ENCODE measurements at places on chromosomes 5 and 9.

GRCh38 chr5:129241755-129242154 lies 147.2 kb downstream of the ISOC1 start:
- DNase-seq: no peak

DNA sequence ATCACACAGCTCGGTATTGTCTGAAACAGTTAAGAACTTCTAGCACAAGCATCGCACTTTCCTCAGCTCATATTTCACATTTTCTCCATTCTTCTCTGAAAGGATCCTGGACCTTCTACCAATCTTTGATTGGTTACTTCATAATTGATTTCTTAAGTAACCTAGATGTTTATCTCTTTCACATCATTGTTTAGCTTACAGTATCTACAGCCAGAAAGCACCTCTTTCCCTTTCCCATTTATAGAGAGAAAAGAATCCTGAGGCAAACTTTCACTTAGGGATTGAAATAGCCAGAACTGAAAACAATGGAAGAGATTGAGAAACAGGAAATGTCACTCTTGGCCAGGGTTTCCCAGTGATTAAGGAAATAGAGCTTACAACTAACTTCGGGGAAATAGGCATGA lies 2.5 kb downstream of the IL33 start:
- no peak for DNase-seq

GRCh38 chr9:17166346-17166745 lies 31.5 kb downstream of the CNTLN start:
- no peak for DNase-seq

DNA sequence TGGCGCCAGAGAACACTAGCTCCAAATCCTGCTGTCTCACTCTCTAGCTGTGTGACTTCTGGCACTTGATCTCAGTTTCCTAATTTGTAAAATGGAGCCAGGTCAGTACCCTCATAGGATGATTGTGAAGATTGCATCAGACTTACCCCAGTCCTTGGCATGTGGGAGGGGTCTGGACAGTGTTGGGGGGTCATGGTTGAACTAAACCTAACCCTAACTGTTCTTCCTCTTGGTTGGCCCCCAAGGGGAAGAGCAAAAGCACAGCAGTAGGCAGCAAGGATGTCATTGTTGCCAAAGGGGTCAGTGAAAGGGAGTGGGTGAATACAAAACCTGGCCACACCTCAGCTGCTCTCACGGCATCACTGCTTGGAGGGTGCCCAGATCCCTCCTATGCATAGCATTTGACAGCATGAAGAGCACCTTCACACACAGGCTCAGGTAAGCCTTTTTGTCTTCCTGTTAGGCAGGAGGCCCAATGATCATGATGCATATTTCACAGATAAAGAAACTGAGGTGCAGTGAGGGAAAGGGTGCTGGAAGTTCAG lies 15.7 kb upstream of the CXCL14 start:
- no peak for DNase-seq

- no peak for DNase-seq
Observed at GRCh38 chr5:136425921-136426320, 60.6 kb upstream of the TRPC7 start.

DNA sequence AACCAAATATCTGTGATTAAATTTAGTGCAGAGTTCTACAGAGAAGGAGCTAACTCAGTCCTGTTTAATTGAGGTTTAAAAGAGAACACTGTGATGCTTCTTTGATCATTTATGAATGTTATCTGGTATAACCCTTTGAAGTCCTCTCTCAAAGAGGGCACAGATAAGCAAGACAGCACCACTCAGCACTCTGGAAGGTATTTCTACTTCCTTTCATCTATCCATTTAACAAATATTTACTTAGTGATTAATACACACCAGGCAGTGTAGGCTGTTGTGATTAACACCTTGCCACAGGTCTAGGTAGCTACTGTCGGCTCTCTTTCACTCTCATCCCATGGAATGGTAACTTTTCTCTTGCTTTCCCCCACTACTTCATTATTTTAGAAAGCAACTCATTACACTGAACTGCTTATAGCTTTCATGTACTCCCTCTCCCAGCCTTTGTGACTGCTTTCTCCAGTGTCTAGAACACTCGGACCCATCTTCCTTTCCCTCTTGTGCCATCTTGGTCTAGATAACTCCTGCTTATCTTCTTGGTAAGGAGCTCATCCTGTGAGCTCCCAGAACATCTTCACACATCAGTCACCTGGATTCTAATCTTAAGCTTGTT lies 54.7 kb downstream of the GLDC start:
- no peak for DNase-seq

GRCh38 chr5:31106691-31107090 lies 86.8 kb upstream of the CDH6 start:
- DNase-seq: no peak

GRCh38 chr9:14412775-14413174 lies 98.8 kb upstream of the NFIB start:
- DNase-seq: no peak

- DNase-seq: no peak
Observed at GRCh38 chr5:137367951-137368350, 131.2 kb downstream of the SPOCK1 start.

DNA sequence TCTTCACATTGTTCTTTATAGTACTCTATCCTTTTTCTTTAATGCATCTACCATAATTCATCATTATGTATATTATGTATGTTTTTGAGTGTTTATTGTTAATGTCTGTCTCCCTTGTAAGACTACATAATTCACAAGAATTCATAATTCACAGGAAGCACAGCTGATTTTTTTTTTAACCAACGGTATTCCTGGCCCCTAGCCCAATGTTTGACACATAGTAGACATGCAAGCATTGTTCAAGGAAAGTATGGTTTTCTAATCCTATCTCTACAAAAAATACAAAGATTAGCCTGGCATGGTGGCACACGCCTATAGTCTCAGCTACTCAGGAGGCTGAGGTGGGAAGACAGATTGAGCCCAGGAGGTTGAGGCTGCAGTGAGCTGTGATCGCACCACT lies 160.6 kb downstream of the PPP2R2B start:
- no peak for DNase-seq

GRCh38 chr9:71638627-71639026 lies 129.7 kb downstream of the CEMIP2 start:
- DNase-seq: peak; percentile 58

GRCh38 chr5:181219262-181220177 lies 3.6 kb upstream of the TRIM41 start:
- no peak for DNase-seq

DNA sequence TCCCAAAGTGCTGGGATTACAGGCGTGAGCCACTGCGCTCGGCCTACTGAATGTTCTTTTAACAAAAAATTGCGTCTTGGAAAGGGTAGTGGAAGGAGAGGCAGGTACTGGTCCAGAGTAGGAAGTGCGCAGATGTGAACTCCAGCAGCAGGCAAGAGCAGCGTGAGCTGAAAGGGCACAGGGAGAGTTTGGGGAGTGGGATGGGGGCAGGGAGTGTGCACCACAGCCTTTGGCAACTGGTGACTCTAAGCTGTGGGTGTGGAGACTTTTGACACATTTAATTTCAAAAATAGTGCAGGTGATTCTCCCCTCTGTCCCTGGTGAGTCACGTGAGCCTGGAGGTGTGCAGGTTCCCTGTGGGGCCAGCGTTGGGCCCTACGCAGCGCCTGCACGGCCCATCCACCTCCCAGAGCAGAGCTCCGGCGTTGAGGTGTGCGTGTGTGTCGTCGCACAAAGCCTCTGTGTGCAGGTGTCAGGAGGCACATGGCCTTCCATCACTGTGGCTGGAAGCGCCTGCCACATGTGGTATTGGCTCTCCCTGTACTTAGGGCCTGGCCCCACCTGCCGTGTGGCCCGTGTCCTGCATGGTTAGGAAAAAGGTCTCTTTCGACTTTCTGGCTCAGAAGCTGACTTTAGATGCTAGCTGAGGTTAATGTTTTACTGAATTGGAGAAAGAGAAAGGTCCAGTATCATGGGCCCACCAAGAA lies 11.5 kb downstream of the SQSTM1 start:
- DNase-seq: no peak

GRCh38 chr9:115524453-115525059 lies 406.6 kb upstream of the TNC start:
- no peak for DNase-seq

GRCh38 chr5:170312666-170313065 lies 15.1 kb upstream of the LCP2 start:
- DNase-seq: peak; percentile 90

DNA sequence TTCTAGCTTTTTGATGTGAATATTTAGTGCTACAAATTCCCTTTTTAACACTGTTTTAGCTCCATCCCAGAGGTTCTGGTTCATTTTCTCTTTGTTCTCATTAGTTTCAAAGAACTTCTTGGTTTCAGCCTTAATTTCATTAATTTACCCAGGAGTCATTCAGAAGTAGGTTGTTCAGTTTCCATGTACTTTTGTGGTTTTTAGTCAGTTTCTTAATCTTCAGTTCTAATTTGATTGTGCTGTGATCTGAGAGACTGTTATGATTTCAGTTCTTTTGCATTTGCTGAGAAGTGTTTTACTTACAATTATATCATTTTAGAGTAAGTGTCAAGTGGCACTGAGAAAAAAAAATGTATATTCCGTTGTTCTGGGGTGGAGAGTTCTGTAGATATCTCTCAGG lies 240.1 kb upstream of the RASA1 start:
- no peak for DNase-seq

- no peak for DNase-seq
Observed at GRCh38 chr9:4397917-4398316, 92.4 kb upstream of the SLC1A1 start.

- no peak for DNase-seq
Observed at GRCh38 chr5:171667341-171668096, 118.1 kb upstream of the SMIM23 start.

- no peak for DNase-seq
Observed at GRCh38 chr9:86187121-86187520, 72.3 kb downstream of the C9orf153 start.

- DNase-seq: no peak
Observed at GRCh38 chr9:89706731-89707191, 101.9 kb downstream of the GADD45G start.

- DNase-seq: no peak
Observed at GRCh38 chr5:61704289-61704688, 372.2 kb downstream of the ZSWIM6 start.

- DNase-seq: peak; percentile 80
Observed at GRCh38 chr9:136403538-136403914, 3.6 kb upstream of the SNAPC4 start.

DNA sequence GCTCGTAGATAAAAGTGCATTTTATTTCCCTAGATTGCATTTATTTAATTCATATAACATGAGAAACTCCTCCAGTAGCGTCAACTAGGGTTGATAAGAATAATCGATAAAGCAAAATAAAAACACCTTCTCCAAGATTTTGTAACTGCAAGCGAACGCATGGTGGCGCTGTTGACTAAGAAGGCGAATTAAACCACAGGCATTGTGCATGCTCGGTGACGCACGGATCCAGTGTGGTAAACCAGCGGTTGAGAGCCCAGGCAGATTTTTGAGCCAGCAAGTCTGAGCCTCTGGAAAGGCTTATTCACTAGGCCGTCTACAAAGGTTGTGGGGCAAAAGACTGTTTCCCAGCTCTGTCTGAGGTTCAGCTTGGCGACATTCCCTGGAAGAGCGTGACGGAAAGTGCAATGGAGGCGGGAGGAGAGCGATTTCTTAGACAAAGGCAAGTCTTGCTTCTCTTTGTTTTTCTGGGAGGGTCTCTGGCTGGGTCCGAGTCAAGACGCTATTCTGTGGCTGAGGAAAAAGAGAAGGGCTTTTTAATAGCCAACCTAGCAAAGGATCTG lies at the start of gene PCDHB3:
Gene PCDHB3, plus strand, starts transcription at position 231 of the 563 bp plus-strand sequence. Its CDS starts 177 bp downstream, at position 408.
- DNase-seq: no peak

DNA sequence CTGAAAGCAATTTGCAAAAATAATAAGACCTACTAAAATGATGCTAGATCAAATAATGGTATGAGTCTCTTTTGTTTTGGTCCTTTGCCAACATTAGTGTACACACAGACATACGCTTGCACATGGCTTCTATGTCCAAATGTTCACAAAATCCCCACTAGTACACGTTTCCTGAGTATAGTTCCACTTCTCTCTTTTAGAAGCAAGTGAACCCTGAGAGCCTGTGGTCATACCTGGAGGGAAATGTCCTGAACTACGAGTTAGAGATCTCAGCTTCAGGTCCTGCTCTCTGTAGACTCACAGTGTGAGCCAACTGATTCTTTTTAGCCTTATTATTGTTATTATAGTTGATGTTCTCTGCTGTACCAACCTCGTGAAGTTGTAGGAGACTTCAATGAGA lies 47.3 kb upstream of the ACTBL2 start:
- DNase-seq: no peak

DNA sequence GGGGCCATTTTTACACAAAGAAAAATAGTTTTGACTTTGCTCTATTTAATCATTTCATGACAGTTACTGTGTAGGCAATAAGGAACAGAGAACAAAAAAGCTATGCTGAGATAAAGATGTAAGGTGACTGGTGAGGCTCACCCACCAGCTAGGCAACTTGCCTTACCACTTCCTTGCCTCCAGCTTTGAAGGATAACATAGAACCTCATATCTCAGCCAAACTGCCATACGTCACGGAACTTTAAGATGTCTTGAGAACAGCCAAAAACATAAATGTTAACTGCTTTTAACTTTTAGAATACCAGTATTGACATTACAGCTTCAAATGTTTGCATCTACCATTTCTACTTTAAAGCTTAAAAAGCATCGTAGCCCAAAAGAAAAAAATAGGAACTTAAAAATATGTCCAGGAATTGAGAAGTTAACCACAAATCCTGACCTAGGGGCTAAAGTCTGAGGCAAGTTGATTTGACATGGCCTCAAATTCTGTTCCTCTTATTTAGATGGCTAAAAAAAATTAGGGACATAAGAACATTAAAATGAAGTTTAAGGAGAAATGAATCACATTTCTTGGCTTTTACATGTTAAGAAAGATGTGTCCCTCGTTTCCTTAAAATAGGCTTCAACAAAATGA lies 7.7 kb upstream of the GCNT4 start:
- peak; percentile 69 for DNase-seq

- no peak for DNase-seq
Observed at GRCh38 chr5:16673241-16674201, 56.7 kb upstream of the RETREG1 start.

GRCh38 chr5:143086908-143087637 lies 316.4 kb downstream of the NR3C1 start:
- DNase-seq: no peak

GRCh38 chr5:76805821-76806505 lies 12.9 kb upstream of the F2RL1 start:
- no peak for DNase-seq

DNA sequence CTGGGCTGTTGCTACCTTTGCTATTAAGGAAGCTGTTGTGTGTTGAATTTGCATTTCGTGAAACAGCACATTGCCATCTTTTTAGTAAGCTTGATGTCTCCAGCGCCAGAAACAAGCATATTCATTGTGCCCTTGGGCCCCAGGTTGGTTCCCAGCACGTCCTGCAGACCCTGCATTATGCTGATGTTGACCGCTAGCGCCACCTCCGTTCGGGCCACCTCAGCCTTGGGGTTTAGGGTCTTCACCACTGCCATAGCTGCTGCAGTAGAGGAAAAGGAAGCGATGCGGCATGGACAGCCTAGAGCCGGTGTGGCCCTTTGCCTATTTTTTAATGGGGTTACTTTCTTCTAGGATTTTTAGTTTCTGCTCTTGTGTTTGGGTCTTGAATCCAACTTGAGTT lies 23.8 kb upstream of the OTULIN start:
- DNase-seq: no peak

GRCh38 chr9:89562186-89562814 lies 42.5 kb upstream of the GADD45G start:
- DNase-seq: no peak
